ENCODE measurements at places on chromosomes 2 and 18. TPM values are rescaled to one million over a fixed set of nuclear protein-coding genes. Genes with fewer than 3 reads are reported as not detected.

EVX2 gene
- not detected for total RNA-seq

DNA sequence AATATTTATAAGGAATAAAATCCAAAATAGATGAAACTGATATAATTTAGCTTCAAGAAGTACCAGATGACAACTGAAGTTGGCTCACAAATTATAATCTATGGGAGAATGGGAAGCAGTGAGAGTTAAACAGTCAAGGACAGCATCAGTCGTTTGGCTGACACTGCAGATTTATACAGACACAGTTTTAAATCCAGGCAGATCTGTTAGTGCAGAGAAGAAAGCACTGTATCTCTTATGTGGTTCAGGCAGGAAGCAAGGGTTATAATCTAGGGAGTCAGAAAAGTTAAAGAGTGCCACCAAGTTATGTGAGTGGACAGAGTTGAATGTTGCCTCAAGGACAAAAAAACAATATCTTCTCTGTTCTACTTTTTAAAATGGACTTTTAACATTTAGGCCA is 880.2 kb downstream of the TSN start:
- no peak for DNase-seq

DNA sequence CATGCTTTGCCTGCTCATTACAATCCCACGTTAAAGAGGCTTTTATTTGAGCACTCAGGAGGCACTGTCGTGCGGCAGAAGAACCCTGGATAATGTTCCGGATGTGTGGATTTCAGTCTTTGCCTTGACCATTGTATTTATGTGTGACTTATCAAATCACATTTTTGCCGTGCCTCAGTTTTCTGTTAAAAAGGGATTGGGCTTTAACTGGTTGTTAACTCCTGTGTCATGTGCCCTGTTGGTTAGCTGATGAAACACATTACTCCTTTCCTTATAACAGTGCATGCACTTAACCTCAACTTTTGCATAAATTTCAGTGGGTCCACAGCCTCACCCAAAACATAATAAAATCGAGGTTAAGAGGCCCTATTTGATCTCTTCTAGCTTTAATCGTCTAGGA is 52.7 kb downstream of the NAB1 start:
- no peak for DNase-seq

DNA sequence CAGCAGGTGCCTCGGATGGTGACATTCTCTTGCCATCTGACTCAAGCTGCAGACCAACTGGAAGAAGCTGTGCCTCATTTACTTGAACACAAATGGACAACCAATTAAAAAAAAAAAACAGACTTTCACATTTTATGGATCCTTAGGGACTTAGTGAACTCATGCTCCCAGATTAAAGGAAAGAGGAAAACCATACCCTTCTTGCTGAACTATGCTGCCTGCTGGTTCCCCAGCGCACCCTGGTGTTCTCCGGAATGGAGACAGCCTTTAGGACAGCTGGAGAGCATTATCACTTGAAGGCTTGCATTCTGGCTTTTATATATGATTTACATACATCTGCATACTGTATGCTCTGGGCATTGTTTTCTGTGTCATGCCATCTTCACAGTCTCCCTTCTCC is 370.7 kb downstream of the SLC4A3 start:
- DNase-seq, result no peak

SNTG2 gene
- 0.38 TPM for total RNA-seq

CPLX4 gene
- not detected for total RNA-seq

MC5R gene
- total RNA-seq, result not detected

- no peak for DNase-seq
Observed at GRCh38 chr2:8847400-8847799, 10.0 kb upstream of the KIDINS220 start.

RAX gene
- total RNA-seq, result not detected

NAT8 gene
- not detected for total RNA-seq

- no peak for DNase-seq
Observed at GRCh38 chr2:7825591-7826312, 856.1 kb upstream of the ID2 start.

DNA sequence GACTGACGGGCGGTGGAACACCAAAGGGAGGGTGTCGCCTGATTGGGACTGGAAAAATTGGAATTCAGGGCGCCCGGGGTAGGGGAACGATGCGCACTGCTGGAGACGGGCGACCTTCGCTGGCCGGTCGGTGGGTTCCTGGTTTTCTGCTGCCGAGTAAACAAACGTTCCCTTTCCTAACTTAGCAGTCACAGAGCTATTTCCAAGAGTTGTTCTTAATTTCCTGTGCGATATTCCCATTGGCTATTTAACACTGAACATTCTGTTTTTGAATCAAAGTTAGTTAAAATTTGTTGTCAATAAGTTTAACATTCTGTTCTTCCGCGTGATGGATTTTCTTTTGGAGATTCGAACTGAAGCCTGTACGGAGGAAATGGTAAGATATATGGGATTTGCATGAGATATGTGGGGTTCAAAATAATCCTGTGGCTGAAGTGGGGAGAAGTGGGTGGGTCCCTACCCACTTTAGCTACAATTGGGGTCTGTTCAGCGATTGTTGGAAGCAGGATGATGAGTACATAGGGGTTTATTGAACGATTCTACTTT is 862 bp downstream of the C18orf54 start:
- DNase-seq, result no peak

DNA sequence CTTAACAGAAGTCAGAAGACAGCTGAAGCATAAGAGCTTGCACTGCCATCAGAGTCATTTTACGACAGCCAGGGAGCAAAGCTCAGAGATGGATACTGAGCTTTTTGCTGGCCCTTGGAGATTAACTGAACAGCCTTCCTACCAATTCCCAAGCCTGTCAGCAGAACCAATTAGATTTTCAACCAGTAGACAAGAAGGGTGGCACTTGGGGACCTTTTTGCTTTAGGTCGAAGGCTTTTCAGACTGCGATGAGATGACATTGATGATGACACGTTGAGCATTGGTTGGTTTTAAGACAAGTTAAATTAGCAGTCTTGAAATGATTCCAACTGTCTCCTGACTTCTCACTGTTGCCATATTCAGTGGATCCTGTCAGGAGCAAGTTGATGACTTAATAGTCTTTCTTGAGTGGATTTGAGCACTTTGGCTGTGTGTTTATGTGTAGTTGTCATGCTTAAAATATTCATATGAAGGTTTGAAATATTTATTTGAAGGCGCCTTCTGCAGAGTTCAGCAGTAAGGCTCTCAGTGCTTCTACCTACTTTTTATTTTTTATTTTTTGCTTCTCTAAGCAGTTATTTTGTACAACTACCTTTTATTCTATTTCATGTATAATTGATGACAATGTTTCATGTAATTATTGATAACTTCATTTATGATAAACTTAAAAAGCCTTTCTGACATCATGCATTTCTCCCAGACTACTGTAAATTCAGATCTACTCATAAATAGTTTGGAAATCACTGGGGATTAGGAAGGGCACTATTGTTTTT is 256.7 kb downstream of the CAMKMT start:
- DNase-seq, result no peak

- DNase-seq, result no peak
Observed at GRCh38 chr2:47295981-47296635, 106.8 kb upstream of the MSH2 start.

DNA sequence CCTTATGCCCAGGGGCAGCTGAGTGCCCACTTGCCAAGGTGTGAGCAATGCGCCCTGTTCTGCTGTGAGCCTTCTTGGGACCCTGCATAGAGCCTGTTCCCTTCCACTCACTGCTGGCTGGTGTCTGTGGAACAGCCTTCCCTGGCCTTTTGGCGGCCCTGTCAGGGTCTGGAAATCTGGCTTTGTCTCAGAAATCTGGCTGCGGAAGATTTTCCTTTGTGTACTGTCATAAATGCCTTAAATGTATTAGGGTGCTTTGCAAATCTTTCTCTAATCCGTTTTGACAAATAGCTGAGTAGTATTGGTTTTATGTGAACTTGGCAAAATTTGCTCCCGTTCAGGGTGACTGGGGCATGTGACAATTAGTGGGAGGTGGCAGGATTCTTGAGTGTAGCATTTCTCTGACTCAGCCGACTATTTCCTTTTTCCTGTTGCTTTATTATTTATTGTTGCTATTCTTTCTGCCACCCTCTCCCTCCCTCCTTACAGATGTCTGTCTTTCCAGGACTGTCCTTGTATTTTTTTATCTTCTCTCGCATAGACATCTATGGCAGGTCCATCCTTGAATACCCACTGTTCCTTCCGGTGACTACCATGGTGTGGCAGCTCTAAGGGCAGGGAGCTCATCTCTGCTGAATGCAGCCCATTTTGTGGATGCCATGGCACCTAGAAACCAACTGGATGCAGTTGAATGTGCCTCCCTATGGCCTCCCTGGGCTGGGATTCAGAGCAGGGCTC is 41.8 kb downstream of the LDLRAD4 start:
- peak; percentile 78 for DNase-seq

LIMS3 gene
- 7.8 TPM for total RNA-seq

GRCh38 chr2:206986943-206987342 is 47.6 kb downstream of the CPO start:
- no peak for DNase-seq

- DNase-seq, result no peak
Observed at GRCh38 chr2:71704131-71704561, 250.8 kb downstream of the DYSF start.

TACR1 gene
- total RNA-seq, result not detected

GRCh38 chr2:150339282-150339681 is 148.2 kb downstream of the RND3 start:
- DNase-seq, result no peak

DNA sequence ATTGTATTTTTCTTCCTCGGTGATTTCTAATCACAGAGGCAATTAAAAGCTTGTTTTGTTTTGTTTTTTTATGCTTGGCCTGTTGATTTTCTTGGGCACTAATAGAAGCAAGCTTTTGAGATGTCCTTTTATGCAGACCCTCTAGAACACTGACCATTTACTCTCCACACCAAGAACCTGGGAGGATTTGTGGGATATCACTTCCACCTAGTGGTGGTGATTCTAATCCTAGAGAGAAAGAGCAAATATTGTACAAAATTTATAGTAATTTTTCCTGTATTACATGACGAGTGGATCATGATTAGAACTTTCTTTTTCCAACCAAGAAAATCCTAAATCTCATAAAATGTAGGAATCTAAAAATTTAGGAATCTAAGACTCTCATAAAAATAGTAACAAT is 23.4 kb downstream of the NEMP2 start:
- peak; percentile 57 for DNase-seq

GRCh38 chr2:102337012-102337411 is 18.6 kb upstream of the IL18R1 start:
- no peak for DNase-seq

FRZB gene
- total RNA-seq, result 0.13 TPM

DNA sequence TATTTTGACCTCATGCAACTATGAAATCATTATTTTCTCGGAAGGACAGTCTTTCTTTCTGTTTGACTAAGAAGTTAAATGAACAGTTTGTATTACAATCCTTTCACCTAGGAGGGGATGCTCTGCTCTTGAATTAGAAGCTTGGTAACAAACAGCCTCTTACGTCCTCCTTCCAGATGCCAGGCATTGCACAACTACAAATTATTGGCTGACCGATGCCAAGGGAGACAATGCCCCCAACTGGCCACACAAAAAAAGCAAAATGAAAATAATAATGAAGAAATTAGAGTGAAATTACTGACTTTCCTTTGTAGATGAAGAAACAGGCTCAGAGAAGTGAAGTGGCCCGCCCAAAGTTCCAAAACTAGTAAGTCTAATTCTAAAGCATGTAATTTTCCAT is 177.9 kb downstream of the CYRIA start:
- DNase-seq, result peak; percentile 50

- no peak for DNase-seq
Observed at GRCh38 chr18:24370120-24370519, 27.5 kb downstream of the OSBPL1A start.

GLI2 gene
- total RNA-seq, result under 0.01 TPM

GRCh38 chr2:111120253-111121027 is at the start of gene BCL2L11:
Gene BCL2L11, plus strand, starts transcription at chr2:111120914. Its CDS starts 2,832 bp downstream, at chr2:111123746.
- peak; percentile 95 for DNase-seq

- no peak for DNase-seq
Observed at GRCh38 chr18:40412410-40412809, 1542.6 kb upstream of the PIK3C3 start.

GRCh38 chr2:59463426-59463825 is 1090.0 kb downstream of the BCL11A start:
- DNase-seq, result no peak

CROCC2 gene
- not detected for total RNA-seq

GRCh38 chr2:99354070-99354469 is 16.9 kb downstream of the EIF5B start:
- DNase-seq, result no peak

RAB17 gene
- 12.3 TPM for total RNA-seq

RNU2-63P gene
- total RNA-seq, result not detected

DNA sequence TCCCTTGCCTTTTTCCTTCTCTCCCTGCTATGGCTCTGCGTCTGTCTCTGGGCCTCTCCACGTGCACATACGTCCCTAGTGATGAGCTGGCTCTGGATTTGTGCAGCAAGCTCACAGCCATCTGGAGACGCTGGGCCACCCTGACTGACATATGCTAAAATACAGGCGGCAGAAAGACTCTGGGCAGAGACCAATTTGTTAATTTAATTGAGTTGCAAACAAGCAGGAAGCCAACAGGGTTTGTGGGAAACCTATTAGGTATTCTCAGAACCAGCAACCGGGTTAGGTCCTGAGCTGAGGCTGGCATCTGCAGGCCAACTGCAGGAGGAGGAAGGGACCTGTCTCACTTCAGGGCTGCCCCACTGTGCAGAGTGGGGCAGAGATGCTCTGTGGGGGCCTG is 53.5 kb upstream of the SMAD2 start:
- DNase-seq, result no peak

LBH gene
- total RNA-seq, result 52.0 TPM

All from dermis microvascular lymphatic vessel endothelial cell (primary cell).